MG63 (cell line): ENCODE measurements at places on chromosomes 7 and 10. TPM values are rescaled to one million over a fixed set of nuclear protein-coding genes. Genes with fewer than 3 reads are reported as not detected.

HOXA9 gene
- total RNA-seq: 25.4 and 29.9 TPM in 2 replicates

LIPF gene
- not detected in 2 replicates for total RNA-seq

UBE2D1 gene
- 10.4 and 23.6 TPM in 2 replicates for total RNA-seq

CTTNBP2 gene
- total RNA-seq: 0.12 and 0.16 TPM in 2 replicates

PNPLA8 gene
- total RNA-seq: 9.9 and 31.0 TPM in 2 replicates

- DNase-seq: no peak
Observed at GRCh38 chr10:110150046-110150445, 57.4 kb upstream of the MXI1 start.

- DNase-seq: peak; percentile 86
Observed at GRCh38 chr10:102395400-102396316, at the start of gene NFKB2. TSS of gene NFKB2 (plus strand) at chr10:102395705. CDS start at chr10:102395960, 255 bp downstream.

GRCh38 chr10:97499561-97500296, 1.0 kb downstream of the UBTD1 start:
- peak; percentile 75 for DNase-seq

DNA sequence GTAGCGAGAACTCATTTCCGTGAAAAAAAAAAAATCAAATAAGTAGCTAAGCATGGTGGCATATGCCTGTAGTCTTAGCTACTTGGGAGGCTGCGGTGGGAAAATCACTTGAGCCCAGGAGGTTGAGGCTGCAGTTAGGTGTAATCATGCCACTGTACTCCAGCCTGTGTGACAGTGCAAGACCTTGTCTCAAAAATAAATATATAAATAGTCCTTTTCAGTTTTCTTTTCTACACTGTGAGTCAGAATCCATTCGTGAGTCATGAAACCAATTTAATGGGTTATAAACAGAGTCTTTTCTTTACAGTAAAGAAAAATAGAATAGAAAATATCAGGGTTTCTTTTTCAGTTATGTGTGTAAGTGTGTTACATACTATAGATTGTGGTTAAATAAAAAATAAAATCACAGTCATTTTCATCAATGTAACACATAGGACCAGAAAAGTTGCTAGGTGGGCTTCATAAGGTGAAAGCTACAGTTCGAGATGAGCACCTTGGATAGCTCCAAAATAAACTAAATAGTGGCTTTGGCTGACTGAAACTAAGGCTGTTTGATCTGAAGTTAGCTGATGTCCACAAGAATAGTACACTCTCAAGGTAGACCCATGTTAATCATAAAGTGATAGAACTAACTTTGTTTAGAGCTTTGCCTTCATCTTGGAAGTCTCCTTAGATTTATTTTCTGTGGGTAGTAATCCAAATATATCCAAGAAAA, 781.1 kb downstream of the GATA3 start:
- no peak for DNase-seq

DNA sequence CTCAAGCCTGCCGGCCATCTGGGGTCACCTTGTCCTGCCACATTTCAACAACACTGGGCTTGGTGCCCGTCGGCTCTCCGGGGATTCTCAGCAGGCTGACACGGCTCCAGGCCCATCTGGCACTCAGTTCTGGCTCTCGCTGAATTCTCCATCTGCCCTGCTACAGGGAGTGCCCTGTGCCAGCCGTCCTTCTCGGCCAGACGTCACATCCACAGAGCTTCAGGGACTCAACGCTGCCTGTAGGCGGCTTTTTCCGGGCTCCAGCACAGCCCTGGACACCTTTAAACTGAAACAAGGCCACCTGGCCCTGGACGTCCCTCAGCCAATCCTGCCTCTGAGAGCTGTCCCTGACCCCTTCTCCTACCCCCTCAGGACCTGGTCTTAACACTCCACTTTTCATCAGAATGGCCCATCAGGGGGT, 43.0 kb downstream of the TMEM130 start:
- DNase-seq: peak; percentile 86

DNA sequence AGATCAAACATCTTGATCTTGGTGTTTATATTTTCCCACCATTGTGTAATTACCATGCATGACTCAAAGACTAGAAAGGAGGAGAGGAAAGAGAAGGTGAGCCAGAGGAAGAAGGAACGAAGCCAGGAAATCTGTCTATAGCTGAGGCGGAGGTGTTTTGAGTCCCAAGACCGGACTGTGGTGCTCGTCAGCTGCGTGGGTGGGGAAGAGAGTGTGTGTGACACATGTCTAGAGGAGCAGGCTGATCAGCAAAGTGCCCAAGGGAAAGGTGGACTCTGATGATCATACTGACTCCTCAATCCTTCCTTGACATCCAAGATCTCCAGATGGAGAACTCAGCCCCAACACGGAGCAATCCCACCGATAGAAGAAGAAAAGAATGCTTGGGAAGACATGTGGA, 189.5 kb upstream of the MINDY3 start:
- DNase-seq: peak; percentile 12

DNA sequence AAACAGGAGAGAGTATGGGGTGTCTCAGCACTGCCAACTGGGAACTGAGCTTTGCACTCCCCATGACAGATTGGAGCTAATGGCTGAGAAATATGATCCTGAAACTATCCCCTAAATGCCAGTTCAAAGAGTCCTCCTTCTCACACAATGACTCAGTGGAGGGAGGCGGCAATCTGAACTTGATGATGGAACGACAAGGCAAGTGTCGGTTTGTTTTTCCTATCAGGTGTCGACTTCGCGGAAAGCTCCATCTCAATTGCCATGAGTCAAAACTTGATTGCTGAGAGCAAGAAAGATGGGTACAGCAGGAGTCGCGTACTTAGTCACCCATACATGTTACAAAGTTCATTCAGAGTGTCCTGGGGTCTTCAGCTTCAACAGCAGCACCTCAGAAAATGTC, 52.5 kb downstream of the NPY start:
- DNase-seq: no peak

- no peak for DNase-seq
Observed at GRCh38 chr7:57305192-57305748, 144.7 kb upstream of the ZNF716 start.

DNA sequence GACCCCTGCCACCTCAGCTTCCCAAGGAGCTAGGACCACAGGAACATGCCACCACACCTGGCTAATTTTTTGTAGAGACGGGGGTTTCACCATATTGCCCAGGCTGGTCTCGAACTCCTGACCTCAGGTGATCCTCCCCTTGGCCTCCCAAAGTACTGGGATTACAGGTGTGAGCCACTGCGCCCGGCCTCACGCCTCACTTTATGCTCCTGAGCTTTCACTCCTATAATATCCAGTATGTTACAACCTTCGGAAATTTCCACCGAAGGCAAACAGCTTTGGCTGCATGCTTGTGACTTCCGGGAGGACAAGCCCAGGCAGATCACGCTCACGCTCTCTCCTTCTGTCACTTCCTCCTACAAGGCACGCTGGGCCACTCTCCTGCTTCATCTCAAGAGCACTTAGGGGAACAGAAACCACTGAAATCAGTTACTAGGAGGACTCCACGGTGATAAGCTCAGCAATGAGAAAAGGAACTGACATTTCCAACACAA, 4.4 kb upstream of the MAD1L1 start:
- no peak for DNase-seq

DNA sequence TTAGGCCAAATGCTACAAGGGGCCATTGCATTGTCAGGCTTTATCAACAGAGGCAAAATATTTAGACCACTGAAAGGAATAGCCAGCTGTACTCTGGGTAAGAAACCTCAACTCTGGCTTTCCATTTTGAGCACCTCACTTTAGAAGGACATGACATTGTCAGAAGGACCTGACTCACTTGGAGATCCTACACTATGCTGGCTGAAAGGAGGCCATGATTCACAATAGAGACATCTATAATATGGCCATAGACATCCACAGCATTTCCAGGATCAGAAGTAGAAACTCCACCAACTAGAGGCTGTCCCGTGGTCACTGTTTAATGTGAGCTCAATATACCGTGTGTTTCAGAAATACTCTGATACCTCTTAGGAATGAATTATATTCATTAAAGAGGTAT, 140.9 kb downstream of the BTAF1 start:
- no peak for DNase-seq

- no peak for DNase-seq
Observed at GRCh38 chr10:29535778-29536453, 98.9 kb downstream of the SVIL start.

- DNase-seq: no peak
Observed at GRCh38 chr7:20541608-20542349, 73.7 kb upstream of the ABCB5 start.

GRCh38 chr7:152979376-152979775, 219.8 kb downstream of the ACTR3B start:
- DNase-seq: no peak

DNA sequence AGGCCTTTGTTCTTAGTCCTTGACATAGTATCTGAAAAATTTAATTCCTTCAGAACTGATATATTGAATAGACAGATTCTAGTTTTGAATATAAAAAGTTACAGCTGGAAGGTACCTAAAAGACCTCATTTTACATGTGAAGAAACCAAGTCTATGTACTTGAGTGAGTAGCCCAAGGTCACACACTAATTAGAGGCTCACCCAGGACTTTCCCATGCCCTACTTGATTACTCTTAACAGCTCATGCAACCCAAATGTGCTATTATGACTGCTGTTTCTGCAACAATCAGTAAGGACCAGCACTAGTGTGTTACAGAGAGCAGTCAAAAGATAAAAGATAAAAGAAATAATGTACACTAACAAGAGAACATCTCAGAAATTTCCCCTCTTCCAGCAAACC, 40.7 kb upstream of the BET1 start:
- no peak for DNase-seq

DNA sequence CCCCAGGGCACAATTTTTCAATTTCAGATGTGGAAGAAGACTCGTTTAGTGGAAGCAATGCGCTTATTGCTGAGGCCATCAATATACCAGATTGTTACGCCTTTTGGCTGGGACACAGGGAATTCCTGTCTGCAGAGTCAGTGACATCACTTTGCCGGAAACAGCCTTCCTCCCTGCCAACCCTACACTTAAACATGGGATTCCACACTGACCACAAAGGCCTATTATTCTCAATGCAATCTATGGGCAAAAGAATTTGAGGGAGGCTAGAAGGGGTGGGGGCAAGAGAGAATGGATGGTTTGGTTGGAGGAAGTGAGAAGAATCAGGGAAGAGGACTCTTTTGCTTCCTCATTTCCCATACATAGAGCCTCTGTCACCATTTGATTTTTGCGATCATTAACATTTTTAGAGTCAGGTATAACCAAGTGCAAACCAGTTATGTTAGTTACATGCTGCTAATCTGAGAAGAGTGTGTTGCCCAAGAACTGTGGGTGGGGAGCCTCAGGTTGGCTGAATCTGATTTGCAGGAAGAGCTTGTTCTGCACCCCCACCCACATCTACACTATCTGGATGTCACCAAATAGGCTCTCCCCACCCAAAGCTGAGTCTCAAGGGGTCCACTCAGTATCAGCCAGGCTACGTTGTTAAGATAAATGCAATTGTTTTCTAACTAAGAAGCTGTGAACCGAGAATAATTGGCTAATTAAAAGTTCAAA, 58.2 kb downstream of the ENTPD1 start:
- peak; percentile 75 for DNase-seq

GRCh38 chr7:36750451-36750850, 26.2 kb upstream of the AOAH start:
- DNase-seq: no peak

DNA sequence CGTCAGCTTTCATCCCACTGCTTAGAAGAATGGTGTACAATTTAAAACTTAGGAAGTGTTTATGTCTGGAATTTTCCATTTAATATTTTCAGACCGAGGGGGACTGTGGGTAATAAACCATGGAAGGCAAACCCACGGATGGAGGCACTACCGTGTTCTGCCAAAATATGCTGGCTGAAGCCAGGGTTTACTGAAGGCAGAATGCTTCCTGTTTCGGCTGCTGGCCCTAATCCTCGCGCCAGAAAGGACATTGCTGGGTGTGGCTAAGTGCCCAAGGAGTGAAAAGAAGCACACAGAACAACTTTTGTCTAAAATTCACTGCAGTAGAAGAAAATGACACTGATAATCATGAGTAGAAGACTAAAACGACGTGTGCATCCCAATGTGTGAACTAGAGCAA, 32.3 kb downstream of the PITRM1 start:
- DNase-seq: no peak

DNA sequence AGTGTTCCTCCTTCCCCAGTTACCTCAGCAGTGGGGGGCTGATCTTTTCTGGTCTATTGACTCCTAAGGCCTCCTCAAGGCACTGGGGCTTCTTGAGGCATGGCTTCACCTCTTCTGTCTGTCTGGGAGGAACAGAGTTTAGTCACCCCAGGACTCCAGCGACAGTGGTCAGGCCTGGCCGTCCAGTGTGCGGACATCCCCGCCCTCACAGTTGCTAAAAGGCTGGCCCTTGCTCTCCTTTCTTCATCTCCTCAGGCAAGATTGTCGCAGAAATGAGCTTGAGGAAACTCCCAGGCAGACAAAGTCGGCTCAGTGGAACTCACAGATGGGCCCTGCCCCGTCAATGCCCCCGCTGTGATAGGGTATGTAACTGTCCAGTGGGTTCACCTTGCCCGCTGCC, 7.0 kb upstream of the FFAR4 start:
- DNase-seq: no peak

- no peak for DNase-seq
Observed at GRCh38 chr10:132140167-132140925, 46.4 kb upstream of the DPYSL4 start.

GRCh38 chr10:97185326-97186058, at the start of gene SLIT1:
TSS of gene SLIT1 (minus strand) at chr10:97185959. CDS start at chr10:97185674, 285 bp downstream.
- peak; percentile 17 for DNase-seq

DNA sequence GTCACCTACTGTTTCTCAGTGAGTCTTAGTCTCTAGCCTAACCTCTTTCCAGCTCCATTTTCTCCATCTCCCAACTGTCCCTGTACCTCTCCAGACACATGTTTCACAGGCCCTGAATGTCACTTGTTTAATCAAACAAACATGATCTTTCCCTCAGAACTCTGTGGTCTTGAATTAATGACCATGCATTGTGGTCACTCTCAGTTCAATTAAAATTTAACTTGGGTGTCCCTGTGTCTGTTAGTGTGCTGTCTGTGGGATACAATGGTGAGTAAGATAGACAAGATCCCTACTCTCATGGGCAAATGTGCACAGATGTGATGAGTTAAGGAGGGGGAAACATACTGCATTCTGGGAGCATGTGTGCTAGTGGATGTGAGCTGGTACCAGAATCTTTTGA, 65.0 kb downstream of the RBM33 start:
- no peak for DNase-seq

DNA sequence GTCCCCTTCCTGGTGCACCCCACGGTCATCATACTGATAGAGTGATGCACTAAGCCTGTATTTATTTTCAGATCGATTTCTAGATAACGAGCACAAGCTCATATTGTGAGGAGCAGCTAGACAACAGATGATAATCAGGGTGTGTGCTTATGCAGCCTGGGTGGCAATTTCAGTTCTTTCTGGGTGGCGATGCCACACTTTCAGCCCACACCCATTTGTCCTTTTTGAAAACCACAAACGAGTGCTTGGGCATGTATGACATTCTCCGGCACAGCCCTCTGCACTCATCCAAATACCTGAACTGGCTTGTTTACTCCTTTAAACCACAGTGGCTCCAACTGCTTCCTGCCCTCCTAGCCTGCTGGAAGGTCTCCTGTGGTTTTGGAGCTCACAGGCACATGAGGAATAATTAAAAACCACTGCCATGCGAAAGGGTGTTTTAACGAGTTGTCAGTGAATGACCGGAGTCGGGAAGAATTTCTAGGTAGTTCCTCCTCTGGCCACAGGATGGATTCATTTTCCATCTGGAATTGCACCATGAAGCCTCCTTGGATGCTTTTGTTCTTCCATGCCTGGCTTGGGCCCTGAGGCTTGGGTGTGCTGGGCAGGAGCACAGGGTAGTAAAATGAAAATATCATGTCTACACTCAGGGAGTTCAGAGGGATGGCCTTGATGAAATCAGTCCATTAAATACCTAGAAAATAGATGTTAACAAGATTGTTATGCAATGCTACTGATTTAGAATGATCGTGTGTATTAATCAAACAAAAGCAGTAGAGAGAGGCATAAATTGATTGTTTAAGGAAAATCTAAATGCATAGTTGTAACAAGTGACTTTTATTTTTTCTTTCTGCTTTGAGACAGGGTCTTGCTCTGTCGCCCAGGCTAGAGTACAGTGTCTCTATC, 52.4 kb upstream of the ITGB1 start:
- DNase-seq: peak; percentile 57
